Stimulated activated CD4-positive, alpha-beta T cell treated with anti-CD3 and anti-CD28 coated beads, Interleukin-15, amount 100 ng/mL, for 24 hours (primary cell): ENCODE measurements at places on chromosomes 3 and 15.

DNA sequence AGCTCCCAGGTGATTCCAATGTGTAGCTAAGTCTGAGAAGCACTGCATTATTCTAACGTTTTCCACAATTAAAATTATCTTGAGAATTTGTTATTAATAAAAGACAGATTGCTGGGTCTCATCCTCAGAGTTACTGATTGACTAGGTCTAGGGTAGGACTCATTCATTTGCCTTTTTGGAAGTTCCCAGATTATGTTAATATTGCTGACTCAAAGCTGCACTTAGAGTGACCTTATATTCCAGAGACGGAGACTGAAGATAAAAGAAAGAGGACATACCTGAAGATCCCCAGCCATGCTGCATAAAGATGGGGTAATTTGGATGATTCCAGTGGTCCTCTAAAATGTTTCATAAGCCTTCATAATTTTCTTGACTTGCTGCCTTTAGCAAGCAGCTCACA lies 81.8 kb downstream of the PLSCR2 start:
- DNase-seq, result no peak

DNA sequence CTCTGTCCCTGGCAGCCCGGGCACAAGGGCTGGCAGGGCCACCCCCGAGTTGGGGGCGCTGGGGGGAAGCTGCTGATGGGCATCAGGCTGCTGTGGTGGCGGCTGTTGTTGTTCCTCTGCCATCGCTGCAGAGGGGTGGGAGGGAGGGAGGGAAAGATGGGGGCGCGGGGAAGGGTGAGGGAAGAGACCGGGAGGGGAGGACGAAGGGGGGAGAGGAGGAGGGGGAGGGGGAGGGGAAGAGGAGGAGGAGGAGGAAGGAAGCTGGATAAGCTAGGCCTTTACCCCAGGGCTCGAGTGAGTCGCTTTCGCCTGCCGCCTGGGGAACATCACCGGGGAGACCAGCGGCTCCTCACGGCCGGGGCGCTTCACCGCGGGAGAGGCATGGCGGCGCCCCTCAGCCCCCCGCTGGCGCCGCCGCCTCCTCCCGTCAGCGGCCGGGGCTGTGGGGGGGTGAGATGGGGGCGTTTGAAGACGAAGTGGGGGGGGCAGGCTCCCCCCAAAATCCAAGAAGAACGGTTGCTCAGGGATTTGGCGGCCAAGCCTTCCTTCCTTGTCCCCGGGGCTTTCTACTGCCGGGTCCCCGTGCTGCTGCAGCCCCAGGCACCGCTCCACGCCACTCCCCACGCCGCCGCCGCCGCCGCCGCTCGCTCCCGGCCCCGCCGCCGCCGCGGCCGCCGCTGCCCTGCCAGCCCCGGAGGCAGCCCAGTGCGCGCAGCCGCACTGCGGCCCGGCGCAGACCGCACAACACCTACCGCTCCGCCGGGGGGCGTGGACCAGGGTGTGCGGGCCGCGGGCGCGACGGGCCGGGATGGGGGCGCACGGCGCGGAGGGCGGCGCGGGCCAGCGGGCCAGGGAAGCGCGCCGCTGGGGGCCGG lies at the start of gene RFX7:
Gene RFX7 (minus strand): TSS at position 717 of the 875 bp plus-strand sequence. CDS start 594 bp downstream, at position 123.
- peak; percentile 82 for DNase-seq

DNA sequence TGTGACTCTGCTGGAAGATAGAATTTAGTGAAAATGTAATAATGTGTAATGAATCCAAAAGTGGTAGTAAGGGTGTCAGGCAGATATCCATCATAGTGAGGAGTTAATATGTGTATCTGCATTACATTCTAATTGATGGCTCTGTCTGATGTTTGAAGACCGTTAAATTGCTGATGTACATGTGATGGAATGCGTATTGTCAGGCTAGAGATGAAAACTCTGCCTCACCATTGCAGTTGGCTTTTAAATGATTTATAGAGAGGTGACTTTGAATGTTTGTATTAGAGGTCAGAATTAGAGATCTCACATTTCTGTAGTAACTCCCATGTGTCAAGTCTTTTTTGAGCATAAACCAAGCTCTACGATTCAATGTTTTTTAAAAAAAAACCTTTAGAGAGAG lies 234.6 kb downstream of the NAALADL2 start:
- no peak for DNase-seq

GRCh38 chr15:69165637-69166025 lies 5.2 kb downstream of the GLCE start:
- DNase-seq, result no peak

- DNase-seq, result no peak
Observed at GRCh38 chr3:102036017-102036416, 186.7 kb downstream of the NFKBIZ start.

DNA sequence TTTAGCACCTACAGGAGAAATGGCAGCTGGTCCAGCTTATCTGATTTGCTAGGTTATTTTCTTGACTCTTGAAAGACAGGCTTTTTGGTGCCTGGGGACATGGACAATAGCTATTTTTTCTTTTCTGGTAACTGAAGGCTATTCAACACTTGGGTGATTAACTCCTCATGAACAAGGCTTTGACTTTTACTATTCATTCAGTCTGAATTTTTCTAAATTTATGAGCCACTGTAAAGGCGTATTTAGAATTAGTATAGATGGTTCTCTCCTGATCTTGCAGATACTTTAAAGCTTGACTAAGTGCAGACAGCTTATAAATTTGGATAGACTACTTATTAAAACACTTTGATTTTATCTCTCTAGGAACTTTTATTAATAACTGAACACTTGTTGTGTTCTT lies 18.4 kb upstream of the GFM1 start:
- DNase-seq, result no peak

- no peak for DNase-seq
Observed at GRCh38 chr3:64152086-64152485, 73.2 kb downstream of the PRICKLE2 start.

GRCh38 chr3:81419228-81419627 lies 342.2 kb downstream of the GBE1 start:
- no peak for DNase-seq

GRCh38 chr3:189863031-189863430 lies 231.8 kb downstream of the TP63 start:
- no peak for DNase-seq

DNA sequence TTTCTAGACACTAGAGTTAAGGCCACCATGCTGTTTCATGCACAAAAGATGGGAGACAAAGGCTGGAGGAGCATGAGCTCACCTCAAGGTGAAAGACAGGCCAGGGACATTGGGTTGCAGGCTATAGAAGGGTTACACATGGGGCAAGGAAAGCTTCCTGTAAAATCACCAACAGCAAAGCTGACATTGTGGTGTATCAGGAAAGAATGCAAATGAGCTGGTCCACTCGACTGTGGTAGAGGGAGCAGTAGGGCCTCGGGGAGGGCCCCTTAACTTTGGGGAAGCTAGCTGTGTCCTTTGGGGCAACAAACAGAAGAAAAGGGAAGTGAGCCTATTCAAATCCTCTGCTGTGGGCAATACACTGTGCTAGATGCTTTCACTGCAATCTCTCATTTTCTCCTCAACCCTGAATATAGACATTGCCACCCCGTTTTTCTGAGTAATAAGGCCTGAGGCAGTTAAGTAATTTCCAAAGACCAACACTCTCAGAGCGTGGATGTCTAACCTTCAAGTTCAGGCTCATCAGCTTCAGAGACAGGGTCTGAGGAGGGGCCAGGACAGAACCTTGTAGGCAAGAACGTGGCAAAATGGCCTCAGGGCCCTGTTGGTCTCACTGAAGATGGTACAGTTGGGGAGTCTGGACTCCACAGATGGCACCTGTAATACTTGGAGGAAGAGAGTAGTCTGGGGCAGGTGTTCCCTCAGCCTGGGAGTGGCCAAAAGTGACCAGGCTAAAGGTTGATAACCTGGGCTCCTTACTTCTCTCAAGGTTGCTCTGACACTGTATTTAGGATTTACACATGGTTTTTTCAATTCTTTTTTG lies 24.1 kb downstream of the CX3CR1 start:
- peak; percentile 65 for DNase-seq

- no peak for DNase-seq
Observed at GRCh38 chr15:58520936-58521292, 89.1 kb downstream of the LIPC start.

- DNase-seq, result no peak
Observed at GRCh38 chr15:85475317-85475701, 94.9 kb downstream of the AKAP13 start.

DNA sequence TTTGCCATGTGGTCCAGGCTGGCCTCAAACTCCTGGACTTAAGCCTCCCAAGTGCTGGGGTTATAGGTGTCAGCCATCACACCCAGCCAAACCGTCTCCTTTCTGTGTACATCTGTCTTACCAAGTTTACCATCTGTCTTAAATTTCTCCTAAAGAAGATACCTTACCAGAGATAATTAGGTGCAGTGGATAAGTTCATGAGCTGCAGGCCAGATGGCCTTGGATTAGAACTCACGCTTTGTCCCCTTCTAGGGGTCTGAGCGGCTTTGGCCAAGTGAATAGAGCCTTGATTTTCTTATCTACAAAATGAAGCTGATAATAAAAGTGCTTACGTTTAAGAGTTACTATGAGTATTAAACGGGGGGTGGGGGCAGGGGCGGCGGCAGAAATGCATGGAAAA lies 103.9 kb downstream of the SUCLG2 start:
- no peak for DNase-seq

- no peak for DNase-seq
Observed at GRCh38 chr15:89244574-89244903, 760 bp downstream of the FANCI start.

- peak; percentile 82 for DNase-seq
Observed at GRCh38 chr15:90869601-90870353, 1.4 kb downstream of the FURIN start.

DNA sequence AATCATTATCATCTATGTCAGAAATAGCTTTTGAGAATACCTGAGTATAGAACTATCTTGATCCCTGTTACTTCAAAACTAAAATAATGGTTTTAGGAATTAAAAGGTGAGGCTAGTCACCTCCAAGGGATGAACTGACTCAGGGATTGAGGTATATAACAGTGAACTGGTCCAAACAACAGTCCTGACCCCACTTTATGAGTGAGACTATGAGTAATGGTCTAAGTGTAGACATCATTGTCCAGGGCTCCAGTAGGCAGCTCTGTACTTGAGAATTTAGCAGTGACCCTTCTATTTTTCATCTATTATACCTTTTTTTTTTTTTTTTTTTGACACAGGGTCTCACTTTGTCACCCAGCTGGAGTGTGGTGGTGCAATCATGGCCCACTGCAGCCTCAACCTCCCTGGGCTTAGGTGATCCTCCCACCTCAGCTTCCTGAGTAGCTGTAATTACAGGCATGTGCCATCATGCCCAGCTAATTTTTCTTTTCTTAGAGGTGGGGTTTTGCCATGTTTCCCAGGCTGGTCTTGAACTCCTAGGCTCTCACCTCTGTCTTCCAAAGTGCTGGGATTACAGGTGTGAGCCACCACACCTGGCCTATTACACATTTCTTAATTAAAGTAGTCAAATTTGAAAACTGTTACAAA lies 36.3 kb downstream of the MLH1 start:
- no peak for DNase-seq

DNA sequence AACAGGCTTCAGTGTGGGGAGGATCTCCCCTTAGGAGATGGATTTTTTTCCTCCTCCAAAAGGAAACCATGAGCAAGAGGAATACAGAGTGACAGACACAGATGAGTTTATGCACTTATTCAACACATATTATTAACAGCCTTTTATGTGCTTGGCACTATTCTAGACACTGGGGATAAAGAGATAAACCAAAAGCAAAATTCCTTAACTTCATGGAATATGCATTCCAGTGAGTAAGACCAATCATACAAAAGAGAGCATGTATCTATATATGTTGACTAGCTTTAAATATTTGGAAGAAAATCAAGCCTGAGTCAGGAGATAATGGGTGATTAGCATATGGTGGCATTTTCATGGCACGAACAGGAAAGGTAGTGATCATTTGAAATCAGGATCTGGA lies 284.4 kb upstream of the RASGRP1 start:
- no peak for DNase-seq

GRCh38 chr3:160434071-160434470 lies 15.5 kb downstream of the TRIM59 start:
- no peak for DNase-seq

DNA sequence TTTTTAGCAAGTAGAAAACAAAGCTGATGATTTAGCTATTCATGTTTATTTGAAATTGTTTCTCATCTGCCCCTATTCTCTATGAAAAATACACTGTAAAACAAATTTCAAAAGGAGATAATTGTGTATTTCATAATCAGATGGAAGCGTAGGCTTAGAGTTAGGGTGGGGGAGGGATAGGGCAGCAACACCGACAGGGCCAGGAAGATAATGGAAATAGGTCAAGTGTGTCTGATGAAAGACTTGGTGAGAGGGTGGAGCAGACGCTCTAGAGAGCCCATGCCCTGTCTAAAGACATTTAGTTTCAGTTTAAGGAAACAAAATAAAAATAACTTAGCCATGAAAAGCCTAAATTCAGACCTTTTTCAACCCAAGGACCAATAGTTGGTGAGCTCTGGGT lies 51.6 kb upstream of the ARL6 start:
- no peak for DNase-seq

- DNase-seq, result no peak
Observed at GRCh38 chr15:69896606-69897005, 201.1 kb downstream of the TLE3 start.

DNA sequence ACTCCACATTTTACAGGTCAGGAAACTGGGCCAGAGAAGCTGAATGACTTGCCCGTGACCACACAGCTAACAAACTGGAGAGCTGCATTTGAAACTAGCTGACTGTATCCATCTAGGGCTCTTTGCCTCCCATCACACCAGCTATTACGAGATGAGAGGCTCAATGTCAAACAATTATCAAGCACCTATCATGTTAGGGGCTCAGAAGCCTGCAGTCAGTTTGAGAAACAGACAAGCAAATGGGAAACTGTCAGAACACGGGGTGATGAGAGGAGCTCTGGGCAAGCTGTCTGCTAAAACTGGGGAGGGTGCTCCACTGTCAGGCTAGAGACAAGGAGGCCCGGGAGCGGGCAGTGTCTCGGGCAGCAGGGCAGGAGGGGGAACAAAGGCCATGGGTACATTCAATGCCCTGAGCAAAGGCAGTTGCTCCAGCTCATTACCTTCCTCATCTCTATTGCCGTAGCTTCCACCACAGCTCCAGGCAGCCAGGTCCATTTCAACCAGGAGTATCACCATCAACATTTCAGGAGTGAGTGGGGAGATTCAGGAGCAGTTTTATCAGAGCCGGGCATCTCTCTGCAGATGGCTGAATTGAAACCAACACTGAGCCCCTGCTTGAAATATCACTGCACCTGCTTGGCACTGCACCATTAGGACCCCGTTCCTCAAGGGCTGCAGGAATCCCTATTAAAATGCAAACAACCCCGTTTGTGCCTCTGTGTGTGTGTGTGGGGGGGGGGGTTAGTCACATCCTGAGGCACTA lies 122.6 kb downstream of the RAB11A start:
- DNase-seq, result no peak

DNA sequence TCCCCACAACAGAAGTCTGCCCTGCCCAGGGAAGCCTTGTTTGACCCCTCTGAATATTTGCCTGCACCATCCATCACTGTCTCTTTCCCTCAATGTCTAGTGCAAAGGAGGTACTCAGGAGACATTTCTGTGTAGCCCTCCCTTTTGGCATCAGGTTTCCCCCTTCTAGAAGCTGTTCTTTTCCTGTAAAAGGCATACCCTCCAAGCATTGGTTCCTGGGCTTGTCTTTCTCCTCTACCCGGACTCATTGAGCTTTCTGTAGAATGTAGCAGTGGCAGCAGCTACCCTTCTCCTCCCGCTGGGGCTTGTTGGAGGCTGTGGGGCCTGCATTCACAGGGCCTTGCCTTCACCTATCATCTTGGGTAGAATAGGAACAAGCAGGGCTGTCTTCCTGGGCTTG lies 63.5 kb downstream of the CTDSPL start:
- DNase-seq, result no peak
